Neural progenitor cell (in vitro differentiated cells): ENCODE measurements at places on chromosomes 16 and 17. TPM values are rescaled to one million over a fixed set of nuclear protein-coding genes. Genes with fewer than 3 reads are reported as not detected.

The TAX1BP3 gene
- 27.3 and 56.7 TPM in 2 replicates for total RNA-seq

The HP gene
- total RNA-seq: not detected in 2 replicates

DNA sequence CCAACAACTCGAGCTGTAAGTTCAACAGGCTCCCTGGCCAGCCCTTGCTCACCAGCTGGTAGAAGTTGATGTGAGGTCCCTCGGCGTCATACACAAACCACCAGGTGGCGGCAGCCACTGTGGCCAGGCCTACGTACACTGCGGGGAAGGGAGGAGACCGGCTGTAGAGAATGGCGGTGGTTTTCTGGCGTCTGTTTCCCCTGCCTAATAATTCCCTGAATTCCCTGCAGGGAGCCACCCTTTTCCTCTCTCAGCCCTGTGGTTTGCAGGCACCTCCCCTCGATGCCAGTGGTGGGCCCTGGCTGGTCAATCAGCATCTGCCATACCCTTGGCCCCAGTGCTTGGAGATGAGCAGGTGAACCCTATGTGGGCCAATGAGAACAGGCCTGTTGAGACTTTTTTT lies 18.9 kb upstream of the P2RX1 start:
- H3K36me3 ChIP-seq: no peaks in the 10 kb centered on the region
- no peak overlapping the region for H3K4me3 ChIP-seq
- H3K27ac ChIP-seq: no peak overlapping the region
- peak; percentile 90 for DNase-seq
- no peaks in the 10 kb centered on the region for H3K27me3 ChIP-seq
- no peaks in the 10 kb centered on the region for H3K4me1 ChIP-seq

- H3K4me1 ChIP-seq: no peaks in the 10 kb centered on the region
- H3K27me3 ChIP-seq: peaks cover 18% of the 10 kb centered on the region
- H3K27ac ChIP-seq: no peak overlapping the region
- no peak overlapping the region for H3K4me3 ChIP-seq
- H3K36me3 ChIP-seq: no peaks in the 10 kb centered on the region
Measured at GRCh38 chr17:39674702-39675389, 6.6 kb downstream of the PNMT start.

DNA sequence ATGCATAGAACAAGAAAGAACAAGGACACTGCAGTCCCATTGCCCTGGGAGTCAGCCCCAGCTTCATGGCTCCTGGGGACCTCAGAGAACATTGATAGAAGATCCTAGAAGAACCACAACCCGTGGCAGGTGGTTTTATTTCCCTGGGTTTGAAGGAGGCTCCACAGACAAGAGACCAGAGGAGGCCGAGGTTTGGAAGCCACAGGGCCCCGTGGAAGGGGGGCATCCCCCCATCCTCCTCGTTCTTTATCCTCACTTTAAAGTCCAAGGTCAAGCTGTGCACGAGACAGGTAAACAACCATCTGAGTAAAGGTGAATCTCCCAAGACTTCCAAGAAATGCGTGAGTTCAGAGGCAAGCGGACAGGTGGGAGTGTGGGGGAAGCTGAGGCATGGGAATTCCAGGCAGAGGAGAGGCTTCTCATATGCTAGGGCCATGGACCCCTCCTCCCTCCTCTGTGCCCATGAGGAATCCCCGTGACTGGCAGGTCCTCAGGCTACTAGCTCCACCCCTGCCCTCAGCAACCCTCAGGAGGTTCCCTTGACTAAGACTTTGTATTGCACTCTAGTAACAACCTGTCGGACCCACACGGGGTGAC lies 849 bp upstream of the SULT1A1 start:
- no peak overlapping the region for H3K27ac ChIP-seq
- DNase-seq: no peak
- no peaks in the 10 kb centered on the region for H3K36me3 ChIP-seq
- H3K4me1 ChIP-seq: peaks cover 6% of the 10 kb centered on the region
- no peak overlapping the region for H3K4me3 ChIP-seq
